ENCODE measurements at places on chromosomes 6 and 20.
A peak's percentile ranks its signal among the peaks of the same experiment; 100 is the strongest.

DNA sequence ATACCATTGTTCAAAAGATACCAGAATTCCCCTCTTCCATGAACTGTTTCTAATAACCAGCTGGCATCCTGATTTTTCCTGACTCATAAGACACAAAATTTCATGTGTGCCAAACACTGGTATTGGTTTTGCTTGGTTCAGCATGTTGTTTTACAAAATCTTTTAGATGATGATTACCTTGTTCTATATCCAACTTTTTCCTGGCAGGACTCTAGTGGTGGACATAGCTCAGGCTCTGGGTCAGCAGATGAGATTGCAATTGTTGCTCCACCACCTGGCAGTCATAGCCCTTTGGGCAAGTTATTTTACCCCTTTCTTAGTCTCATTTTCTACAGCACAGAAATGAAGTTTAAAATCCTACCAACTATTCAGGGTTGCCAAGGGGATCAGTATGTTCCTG, 6.2 kb downstream of the TRIM38 start:
- no peak for DNase-seq

DNA sequence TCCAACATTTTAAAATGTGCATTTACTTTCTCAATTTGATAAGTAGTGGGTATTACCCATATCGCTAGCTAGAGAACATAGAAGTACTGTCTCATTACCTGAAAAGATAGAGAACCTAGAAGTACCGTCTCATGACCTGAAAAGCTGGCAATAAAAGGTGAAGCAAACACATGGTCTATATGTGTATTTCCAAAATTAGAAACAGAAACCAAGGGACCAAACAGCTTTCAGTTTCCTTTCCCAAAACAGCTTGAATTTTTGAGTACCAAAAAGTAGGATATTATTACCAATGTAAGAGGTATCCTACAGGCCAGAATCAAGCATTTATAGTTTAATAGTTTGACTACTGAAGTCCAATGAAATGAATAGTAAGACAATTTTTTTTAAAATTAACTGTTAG, 77.2 kb downstream of the KIF13A start:
- no peak for DNase-seq

GRCh38 chr6:139521338-139521737, 146.9 kb upstream of the CITED2 start:
- no peak for DNase-seq

DNA sequence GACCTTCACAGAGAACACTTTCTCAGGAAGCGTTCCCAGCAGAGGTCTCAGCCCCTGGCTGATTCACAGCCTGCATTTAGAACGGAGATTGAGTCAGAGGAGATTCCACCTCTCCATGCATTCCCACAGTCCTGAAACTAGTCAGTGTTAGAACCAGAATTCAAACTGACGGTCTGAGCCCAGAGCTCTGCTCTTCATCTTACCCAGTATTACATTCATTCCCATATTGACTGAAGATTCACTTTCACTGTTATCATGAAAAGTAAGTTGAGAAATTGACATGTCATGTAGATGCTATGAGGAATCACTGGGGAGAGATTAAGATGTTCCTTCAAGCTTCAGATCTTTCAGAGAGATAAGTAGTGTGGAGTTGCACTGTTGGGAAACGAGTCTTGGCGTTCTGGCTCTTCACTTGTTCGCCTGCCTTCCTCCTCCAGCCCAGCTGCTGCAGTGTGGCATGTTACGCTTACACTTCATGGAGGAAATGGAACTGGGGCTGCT, 28.3 kb downstream of the MAS1 start:
- no peak for DNase-seq

GRCh38 chr6:156822747-156823206, 45.6 kb downstream of the ARID1B start:
- DNase-seq: no peak

- no peak for DNase-seq
These were observed 133.7 kb downstream of the RCAN2 start for GRCh38 chr6:46357591-46357990.

- no peak for DNase-seq
These were observed 160.4 kb downstream of the ZFP64 start for GRCh38 chr20:52031206-52031562.

- peak; percentile 61 for DNase-seq
These were observed 62.4 kb downstream of the TNFRSF21 start for GRCh38 chr6:47247227-47247797.

- no peak for DNase-seq
These were observed 806.6 kb downstream of the C6orf118 start for GRCh38 chr6:164502833-164503232.

DNA sequence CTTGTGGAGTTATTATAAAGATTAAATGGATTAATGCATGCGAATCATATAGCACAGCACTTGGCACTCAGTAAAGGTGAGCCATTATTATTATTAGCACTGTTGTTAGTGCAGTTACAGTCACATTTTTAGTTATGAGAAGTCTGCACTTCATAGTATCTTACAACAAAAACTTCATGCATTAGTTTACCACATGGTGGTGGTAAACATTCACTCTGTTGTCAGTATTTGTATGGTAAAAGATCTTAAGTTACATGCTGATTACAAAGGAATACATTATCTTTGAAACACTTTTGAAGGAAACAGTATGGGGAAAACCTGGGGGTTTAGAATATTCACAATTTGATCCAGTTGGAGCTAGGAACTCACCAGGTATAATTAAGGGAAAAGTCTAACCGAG, 20.8 kb downstream of the TMEM14A start:
- DNase-seq: no peak

- no peak for DNase-seq
These were observed 44.2 kb downstream of the NCOA6 start for GRCh38 chr20:34781220-34781619.

Data from femur (tissue), 1 donor.